ENCODE measurements at places on chromosomes 7 and 10.

GRCh38 chr7:138021889-138022288, 20.0 kb upstream of the CREB3L2 start:
- no peak for DNase-seq

GRCh38 chr7:13496976-13497375, 492.5 kb downstream of the ETV1 start:
- DNase-seq: no peak

DNA sequence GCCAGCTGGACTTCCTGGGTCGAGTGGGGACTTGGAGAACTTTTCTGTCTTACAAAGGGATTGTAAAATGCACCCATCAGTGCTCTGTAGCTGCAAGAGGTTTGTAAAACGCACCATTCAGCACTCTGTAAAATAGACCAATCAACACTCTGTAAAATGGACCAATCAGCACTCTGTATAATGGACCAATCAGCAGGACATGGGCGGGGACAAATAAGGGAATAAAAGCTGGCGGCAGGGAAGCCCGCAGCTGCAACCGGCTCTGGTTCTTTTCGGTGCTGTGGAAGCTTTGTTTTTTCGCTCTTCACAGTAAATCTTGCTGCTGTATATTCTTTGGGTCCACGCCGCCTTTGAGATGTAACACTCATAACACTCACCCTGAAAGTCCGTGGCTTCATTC, 151.9 kb downstream of the GALNT17 start:
- no peak for DNase-seq

- no peak for DNase-seq
Observed at GRCh38 chr10:107576746-107577145, 412.2 kb upstream of the SORCS1 start.

- DNase-seq: no peak
Observed at GRCh38 chr7:119664601-119665000, 608.4 kb upstream of the KCND2 start.

- DNase-seq: no peak
Observed at GRCh38 chr10:66349726-66350125, 576.1 kb upstream of the LRRTM3 start.

- no peak for DNase-seq
Observed at GRCh38 chr10:132590752-132591121, 53.1 kb downstream of the INPP5A start.

DNA sequence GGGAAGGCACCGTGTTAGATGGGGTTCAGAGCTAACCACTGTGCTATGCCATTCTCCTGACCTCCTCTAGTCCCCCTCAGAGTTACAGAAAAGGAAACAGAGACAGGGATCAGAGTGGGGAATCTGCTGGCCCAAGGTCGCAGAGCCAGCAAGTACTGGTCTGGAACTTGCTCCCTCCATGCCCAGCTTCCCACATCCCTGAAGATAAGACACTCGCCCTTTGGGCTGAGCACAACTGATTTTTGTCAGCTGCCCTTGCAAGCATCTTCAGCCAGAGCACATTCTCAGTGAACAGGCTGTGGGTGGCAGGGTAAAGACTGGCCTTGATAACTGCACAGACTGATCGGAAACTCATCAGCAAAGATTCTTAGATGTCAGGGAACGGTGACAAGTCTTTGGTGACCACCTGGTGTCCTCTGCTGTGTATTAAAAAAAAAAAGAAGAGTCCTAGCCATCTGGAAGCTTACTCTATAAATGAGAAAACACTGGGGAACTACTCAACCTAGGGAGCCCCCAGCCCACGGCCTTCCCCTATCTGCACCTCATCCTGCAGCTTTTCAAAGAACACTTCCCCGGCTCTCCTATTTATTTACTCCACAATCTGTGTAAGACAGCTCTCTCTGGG, 1.3 kb upstream of the SORBS1 start:
- DNase-seq: no peak

- DNase-seq: no peak
Observed at GRCh38 chr10:5648494-5649457, 17.6 kb downstream of the ASB13 start.

GRCh38 chr10:17652585-17652984, 8.6 kb downstream of the STAM start:
- no peak for DNase-seq
